ENCODE measurements at places on chromosomes 6 and 20.
A peak's percentile ranks its signal among the peaks of the same experiment; 100 is the strongest.

DNA sequence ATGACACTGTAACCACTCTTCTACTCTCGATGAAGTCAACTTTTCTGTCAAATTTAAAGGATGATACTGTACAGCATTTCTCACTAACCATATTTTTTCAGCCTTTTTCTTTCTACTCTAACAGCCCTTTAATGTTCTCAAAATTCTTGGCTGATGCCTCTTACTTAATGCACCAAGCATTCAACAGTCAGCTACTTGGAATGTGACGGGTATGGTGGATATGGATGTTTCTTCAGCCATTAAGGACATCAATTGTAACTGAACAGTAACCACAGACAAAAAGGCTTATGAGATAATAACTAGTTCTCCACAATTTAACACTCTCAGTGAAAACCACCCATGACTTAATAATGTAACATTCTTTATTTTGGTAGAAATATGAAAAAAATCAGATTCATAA, 467.2 kb upstream of the ZNF337 start:
- DNase-seq: no peak

DNA sequence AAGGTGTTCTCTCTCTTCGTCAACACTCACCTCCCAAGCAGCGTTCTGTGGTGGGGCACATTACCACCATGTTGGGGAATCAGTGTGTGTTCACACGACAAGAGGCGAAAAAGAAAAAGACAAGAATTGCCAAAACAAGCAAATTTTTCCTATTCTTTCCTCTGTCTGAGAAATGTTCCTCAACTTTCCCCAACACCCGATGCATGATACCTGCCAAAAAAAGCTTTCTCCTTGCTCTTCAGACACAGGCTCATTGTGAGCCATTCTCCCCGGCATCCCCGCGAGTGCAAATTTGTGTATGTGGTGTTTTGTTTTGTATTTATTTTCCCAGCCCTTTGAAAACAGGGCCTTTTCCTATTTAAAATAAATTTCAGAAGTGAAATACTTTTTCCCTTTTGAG, 100.9 kb downstream of the JAG1 start:
- no peak for DNase-seq

GRCh38 chr6:33008944-33009861, at the start of gene HLA-DOA:
TSS of gene HLA-DOA (minus strand) at chr6:33009591.
- peak; percentile 68 for DNase-seq

DNA sequence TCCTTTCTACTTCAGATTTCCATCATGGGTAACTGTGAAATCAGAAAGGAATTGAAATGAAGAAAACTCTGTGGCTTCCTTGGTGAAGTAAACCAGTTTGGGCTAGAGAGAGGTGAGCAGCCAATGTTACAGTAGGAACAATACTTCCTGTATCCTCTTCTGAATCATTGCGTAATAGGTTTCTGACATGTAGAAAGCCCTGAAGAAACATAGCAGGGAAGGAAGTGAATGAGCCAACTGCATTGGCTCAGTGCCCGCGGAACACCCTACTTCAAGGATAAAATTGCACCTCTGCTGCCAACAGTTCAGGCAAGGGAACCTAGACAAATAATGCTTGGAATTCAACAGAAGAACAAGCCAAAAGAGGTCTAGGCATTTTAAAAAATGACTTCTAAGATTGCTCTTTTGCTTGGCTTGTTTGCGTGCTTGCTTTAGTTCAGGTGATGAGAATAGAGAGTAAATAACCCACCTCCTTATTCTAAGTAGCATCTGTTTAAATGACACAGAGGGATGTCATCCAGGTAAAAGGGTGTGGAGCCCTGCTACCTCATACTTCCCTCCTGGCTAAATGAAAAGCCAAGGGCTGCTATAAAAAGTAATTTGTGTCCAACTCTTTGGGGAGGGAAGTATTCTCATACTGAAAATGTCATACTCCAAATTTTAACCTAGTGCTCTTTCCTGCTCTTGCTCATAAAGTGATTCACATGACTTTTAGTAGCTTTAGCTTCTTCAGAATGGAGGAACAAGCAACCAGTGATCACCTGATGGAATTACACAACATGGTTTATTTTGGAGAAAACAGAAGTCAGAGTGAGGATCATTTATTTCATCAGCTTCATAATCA, 30.0 kb upstream of the AKIRIN2 start:
- peak; percentile 74 for DNase-seq

- DNase-seq: no peak
Measured at GRCh38 chr6:72720464-72720863, 98.6 kb downstream of the KCNQ5 start.

DNA sequence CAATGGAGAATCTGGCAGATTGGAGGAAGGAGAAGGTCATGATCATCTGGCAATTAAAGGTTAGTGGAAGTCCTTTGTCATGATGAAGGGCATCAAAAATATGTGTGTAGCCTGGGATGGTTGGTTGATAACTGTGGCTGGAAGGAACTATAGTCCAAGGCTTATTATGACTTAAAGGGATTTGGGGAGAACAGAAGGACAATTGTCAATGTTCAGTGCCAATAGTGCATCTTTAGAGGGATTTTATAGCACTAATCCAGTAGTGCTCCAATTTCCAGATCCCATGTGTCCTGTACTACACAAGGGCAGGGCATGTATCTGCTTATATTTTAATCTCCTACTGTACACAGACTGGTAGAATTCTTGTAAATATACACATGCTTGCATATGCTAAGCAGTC, 5.0 kb upstream of the ZBTB24 start:
- no peak for DNase-seq

GRCh38 chr6:71886184-71887005, at the start of gene RIMS1:
TSS of gene RIMS1 (plus strand) at chr6:71886550. CDS start at chr6:71887024, 474 bp downstream.
- DNase-seq: peak; percentile 48

GRCh38 chr20:22789676-22790075, 205.3 kb upstream of the FOXA2 start:
- DNase-seq: no peak

DNA sequence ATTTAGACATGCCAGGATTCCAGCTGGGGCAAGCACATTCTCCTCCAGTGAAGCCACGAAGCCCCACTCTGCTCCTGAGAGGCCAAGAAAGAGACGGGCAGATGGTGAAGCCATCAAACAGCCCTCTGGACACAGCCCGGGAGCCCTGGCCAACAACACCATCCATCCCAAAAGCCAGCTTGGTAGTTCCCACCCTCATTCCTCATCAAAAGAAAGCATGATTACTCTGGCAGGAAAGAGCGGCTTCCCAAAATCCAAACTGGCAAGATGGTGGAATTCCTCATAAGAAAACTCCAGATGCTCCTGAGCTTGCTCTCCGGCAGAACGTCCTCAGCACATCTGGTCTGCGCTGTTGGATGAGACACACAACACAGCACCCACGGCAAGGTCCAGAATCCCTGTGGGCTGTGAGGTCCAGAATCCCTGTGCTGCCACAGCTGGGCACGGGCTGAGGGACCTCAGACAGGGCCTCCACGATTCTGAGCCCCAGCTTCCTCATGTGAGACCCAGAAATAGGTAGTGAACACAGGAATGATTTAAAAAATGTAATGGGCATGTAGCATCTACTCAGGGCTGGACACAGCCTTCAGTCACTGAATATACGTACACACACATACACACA, 52.6 kb downstream of the THBS2 start:
- DNase-seq: peak; percentile 64

DNA sequence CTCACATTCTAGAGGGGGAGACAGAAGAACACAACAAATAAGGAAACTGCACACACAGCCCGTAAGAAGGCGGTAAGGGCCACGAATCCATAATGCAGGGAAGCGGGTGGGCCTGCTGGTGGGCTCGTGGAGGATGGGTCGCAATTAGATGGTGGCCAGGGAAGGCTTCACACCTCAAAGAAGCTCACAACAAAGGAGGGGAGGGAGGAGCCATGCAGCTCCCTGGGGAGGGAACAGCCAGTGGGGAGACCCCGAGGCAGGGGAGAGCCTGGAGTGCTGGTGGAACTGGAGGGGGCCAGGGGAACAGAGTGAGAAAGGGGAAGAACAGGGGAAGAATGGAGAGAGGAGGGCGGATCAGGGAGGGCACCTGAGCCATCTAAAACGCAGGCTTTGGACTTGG, 13.4 kb downstream of the SRC start:
- no peak for DNase-seq

DNA sequence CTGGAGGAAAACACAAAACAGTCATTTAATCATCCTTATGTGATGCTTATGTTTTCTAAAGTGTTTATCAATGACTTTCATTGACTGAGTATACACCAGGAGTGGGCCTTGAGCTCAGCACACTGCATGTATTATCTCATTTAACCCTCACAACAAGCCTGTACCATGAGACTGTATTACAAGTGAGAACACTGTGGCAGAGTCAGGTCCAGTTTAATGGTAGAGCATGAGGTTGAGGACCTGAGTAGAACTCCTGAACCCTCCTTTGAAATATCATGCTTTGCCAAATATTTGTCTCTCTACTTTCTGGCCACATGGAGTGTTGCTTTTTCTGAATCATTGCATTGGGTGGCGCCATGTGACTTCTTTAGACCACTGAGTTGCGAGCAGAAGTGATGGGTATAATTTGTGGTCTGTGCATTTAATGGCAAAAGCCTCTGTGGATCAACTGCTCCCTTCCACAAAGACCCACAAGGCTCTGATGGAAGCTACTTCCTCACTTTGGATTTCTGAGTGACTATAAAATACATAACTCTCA, 65.0 kb upstream of the SIRPG start:
- no peak for DNase-seq

DNA sequence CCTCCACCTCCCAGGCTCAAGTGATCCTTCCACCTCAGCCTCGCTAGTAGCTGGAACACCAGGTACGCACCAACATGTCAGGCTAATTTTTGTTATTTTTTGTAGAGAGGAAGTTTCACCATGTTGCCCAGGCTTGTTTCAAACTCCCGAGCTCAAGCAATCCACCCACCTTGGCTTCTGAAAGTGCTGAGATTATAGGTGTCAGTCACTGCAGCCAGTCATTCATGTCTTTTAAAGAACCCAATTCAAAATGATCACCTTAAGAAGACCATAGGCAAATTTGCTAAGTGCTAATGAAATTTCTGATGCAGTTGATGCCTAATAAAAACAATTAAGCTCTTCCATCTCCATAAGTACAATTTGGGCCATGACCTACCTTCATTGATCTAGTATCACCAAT, 2.6 kb upstream of the VNN2 start:
- no peak for DNase-seq

DNA sequence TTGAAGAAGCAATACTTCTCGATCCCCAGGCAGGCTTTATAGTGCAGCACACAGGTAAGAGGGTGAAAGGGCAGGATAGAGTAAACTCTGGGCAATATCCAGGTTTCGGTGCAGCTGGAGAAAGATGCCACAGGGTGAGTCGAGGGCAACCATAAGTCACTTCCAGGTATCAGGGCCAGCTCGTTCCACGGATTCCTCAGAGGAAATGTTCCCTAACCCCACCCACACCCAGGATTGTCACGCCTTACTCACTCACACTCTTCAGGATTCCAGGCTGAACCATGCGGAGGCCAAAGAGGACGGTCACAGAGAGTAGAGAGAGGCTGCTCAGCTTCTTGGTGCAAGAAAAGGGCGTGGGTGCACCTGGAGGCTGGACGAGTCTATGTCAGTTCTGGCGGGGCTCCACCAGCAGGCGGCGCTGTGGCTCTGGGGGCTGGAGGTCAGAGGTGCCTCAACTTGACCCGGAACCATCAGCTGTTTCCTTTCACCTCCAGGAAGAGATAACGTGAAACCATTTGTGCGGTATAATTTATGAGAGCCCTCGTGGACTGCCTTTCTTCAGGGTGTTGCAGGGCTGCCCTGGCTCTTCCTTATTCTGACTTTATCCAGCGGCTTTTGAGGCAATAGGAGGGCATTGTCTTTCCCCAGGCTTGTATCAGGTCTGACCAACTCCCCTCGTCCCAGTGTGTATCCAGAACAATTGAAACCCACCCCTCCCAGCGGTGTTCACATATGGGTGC, 14.5 kb upstream of the WFDC12 start:
- DNase-seq: no peak

GRCh38 chr6:90274451-90275030, 22.1 kb downstream of the BACH2 start:
- no peak for DNase-seq

DNA sequence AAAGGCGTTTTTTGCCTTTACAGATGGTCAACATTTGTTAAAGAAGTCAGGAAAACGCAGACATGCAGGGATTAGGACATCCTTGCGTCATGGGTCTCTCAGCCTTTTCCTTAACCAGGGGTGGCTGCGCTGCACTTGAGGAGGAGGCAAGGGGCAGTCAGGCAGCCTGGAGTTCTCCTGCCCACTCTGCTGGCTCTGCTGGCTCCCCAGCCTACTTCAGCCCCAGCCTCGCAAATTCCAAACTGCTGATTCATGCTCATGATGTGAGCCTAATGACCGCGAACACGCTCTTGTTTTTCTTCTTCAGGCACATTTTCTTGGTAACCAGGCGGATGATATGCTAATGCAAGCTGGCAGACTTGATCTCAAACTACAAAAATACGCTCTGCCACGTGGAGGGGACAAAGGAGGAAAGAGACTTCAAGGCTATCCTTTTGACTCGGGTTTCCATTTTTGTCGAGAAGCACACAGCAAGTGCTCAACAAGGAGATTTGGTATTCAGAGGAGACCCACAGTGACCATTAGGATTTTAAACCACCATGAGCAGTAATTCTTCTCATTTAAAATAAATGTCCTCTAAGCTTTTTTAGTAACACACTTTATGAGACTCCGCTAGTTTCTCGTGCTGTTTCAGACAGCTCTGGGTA, 290.3 kb upstream of the STXBP5 start:
- DNase-seq: peak; percentile 77

Measured in right hindlimb (tissue), 1 donor.